ENCODE measurements at places on chromosomes 6 and 20. TPM values are rescaled to one million over a fixed set of nuclear protein-coding genes. Genes with fewer than 3 reads are reported as not detected.

GRCh38 chr20:50354721-50355589, 155.2 kb upstream of the PTPN1 start:
- DNase-seq: no peak

- DNase-seq: peak; percentile 84
Observed at GRCh38 chr20:46349035-46349741, 40.9 kb upstream of the CDH22 start.

DNA sequence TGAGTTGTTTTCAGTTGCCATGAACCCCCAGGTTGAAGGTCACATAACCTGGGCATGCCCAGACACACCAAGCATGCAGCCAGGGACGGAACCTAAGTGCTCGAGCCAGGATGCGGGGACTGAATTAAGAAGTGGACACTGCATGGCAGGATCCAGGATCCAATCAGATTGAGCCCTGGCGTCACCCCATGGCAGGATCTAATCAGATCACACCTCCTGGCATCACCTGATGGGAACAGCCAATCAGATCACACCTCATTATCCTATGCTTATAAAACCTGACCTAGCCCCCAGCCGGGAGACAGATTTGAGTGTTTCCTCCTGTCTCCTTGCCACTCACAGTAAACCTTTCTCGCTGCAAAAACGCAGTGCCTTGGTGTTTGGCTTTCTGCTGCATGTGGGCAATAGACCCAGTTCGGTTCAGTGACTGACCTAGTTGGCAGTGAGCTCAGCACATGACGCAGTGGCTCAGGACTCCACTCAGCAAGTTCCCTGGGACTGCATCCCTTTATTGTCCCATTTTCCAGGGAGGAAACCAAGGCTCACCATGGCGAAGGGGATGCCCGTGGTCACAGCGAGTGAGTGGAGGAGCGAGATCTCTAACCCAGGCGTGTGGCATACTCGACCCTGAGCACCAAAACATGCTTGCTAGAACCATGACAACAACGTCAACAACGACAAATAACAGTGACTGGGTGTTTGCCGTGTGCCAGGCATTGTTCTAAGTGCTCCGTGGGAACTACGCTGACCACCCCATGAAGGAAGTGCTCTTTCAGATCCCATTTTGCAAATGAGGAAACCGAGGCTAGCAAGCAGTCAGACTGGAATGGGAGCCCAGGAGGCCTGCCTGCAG, 66.3 kb downstream of the RBM38 start:
- DNase-seq: no peak

- peak; percentile 51 for DNase-seq
Observed at GRCh38 chr6:70282919-70283461, 19.9 kb downstream of the COL9A1 start.

- peak; percentile 42 for DNase-seq
Observed at GRCh38 chr6:143901885-143902750, 37.8 kb downstream of the ZC2HC1B start.

The EPB41L1 gene
- polyA plus RNA-seq: 87.6 TPM

- no peak for DNase-seq
Observed at GRCh38 chr6:168538892-168539811, 98.2 kb downstream of the SMOC2 start.

DNA sequence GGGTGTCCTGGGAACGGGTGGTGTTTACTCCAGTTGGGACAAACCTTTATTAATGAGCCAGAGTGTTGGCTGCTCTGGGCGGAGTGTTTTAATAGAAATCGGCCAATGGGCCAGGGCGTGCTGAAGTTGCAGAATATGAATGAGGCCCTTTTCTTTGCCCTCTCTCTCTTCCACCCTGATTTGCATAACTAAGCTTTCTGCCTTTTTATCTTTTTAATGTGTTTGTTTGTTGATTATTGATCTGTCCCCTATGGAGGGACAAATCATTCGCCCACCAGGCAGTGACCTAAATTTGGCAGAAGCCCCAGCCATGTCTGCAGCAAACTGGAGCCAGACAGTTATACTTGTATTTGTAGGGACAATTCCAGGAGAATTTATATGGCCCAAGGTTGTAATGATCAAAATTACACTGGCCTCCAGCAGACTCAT, 420.9 kb downstream of the PREX1 start:
- peak; percentile 79 for DNase-seq

DNA sequence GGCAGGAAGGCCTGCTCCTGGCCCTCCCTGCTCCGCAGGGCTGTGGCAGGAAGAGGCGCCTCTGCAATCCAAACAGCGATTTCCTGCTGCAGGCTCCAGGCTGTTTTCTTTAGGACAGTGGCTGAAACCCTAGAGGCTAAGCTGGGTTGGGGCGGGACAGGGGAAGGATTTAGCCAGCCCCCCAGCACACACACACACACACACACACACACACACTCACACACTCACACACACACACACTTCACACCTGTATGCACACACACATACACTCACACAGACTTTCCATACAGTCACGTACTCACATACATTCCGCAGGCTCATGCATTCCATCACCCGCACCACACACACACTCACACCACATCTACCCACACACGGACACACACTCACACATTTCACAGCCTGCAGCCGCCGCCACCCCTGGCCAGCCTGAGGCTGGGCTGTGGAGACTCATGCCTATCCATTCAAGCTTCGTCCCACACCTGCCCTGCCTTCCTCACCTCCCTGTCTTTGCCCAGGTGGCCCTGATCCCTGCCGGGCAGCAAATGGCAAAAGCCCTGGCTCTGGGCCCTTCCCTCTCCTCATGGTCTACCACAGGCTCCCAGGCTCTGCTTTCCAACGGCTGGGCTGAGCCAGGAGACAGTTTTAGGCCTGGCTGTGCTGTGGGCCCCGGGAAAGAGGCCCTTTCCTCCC, 17.9 kb downstream of the MDFI start:
- no peak for DNase-seq

- DNase-seq: no peak
Observed at GRCh38 chr6:43105538-43106222, 29.6 kb downstream of the PTK7 start.

- no peak for DNase-seq
Observed at GRCh38 chr6:25788305-25788922, 33.9 kb downstream of the SLC17A4 start.

GRCh38 chr6:106281088-106281487, 44.5 kb downstream of the ATG5 start:
- no peak for DNase-seq

DNA sequence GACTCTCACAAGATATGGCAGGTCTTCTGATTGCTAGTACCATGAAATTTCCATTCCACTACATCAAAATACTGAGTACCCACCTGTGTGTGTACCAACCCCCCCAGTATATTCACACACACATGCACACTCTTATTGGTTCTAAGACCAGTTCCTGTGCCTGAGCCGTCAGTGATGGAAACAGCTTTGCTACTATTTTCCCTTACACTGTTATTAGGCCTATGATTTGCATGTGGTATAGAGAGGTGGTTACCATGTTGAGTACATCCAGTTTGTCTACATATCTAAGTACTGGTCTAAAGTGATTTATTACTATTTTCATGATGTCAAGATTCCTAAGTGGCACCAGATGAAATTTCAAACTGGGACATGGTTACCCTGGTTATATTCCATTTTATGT, 459.9 kb downstream of the BCKDHB start:
- DNase-seq: no peak

DNA sequence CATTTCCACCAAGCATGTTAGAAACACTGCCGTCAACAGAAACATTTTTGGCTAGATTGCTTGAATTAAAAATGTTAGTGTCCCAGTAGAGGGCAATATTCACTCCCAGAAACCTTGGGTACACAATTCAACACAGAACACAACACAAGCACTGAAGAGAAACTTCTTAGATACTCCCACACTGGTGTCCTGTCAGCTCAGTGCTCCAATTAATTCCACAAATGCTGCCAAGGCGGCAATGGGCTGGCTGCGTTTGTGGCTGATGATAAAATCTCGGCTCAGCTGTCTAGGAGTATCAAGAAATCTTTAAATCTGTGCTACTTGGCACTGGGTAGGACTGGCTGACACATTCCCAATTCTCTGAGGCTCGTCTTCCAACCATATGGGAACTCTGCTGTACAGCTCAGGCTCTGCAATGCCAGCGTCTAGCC, 39.3 kb downstream of the BEND3 start:
- DNase-seq: peak; percentile 49

Data from brain (organoid and tissue), 16 donors.